ENCODE measurements at places on chromosomes 2 and 18. TPM values are rescaled to one million over a fixed set of nuclear protein-coding genes. Genes with fewer than 3 reads are reported as not detected.

- DNase-seq: no peak
Observed at GRCh38 chr2:37670378-37671008, 949 bp downstream of the CDC42EP3 start.

GRCh38 chr18:46264255-46264654, 160.1 kb downstream of the HAUS1 start:
- no peak for DNase-seq

GRCh38 chr18:2441544-2441943, 129.8 kb downstream of the METTL4 start:
- peak; percentile 40 for DNase-seq

Gene WNT6
- total RNA-seq: 2.6 TPM

Data from astrocyte (in vitro differentiated cells and primary cell).